RCC 7860 (cell line): ENCODE measurements at places on chromosomes 5 and 9.

DNA sequence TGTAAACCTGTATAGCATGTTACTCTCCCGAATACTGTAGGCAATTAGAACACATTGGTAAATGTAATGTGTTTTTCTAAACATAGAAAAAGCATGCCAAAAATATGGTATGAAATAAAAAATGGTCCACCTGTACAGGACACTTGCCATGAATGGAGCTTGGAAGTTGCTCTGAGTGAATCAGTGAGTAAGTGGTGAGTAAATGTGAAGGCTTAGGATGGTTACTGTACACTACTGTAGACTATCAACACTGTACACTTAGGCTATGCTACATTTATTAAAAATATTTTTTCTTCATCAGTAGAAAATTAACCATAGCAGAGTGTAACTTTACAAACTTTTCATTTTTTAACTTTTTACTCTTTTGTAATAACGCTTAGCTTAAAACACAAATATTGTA, 41.9 kb downstream of the INSYN2B start:
- DNase-seq = no peak

DNA sequence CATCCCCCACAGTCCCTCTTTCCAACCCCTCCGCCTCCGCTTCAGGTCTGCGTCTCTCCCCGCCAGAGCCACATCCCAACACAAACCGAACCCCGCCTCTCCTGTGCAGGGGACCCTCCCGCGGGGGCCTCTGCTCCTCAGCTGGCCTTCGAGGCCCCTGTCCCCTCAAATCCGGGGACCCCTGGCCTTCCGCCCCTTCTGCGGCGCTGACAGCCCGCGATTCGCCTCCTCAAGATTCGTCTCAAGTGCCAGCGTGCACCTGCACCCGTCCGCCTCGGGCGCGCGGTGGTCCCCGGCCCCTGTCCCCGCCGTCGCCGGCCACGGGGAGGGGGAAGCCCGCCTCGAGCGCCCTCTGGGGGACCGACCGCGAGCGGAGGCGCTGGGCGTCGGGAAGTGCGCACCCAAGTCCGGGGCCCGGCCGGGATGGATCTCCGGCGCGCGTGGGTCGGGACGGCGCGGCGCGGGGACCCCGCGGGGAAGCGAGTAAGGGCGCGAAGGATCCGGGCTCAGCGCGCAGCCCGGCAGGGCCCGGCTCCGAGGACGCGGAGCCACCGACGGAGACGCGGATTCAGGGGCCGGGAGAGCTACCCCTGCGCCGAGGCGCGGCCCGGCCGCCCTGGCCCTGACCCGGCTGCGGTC, 623 bp downstream of the FLT4 start:
- DNase-seq = no peak

GRCh38 chr5:123528878-123529277, 16.9 kb downstream of the CSNK1G3 start:
- no peak for DNase-seq

GRCh38 chr9:69155341-69156030, 18.6 kb upstream of the TJP2 start:
- no peak for DNase-seq

DNA sequence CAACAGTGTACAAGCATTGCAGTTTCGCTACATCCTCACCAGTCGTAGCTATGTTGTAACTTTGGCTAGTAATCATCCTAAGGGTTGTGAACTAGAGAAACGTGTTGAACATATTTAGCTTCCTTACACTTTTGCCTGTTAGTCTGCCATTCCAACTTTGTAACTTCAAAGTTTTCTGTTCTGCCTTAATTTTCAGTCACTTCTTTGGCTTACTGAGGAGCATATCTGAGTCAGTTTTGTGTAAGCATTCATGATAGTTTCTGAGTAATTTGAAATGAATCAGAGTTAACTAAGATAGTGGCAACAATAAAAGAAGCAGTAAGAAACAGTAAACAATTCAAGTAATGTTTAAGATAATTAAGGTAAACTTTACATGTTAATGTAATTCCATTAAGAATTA, 58.9 kb upstream of the MCCC2 start:
- no peak for DNase-seq

- DNase-seq = peak; percentile 92
Measured at GRCh38 chr9:33946779-33947535, 101.7 kb downstream of the UBAP2 start.

GRCh38 chr5:55300890-55301289, 6.6 kb downstream of the DHX29 start:
- no peak for DNase-seq

- no peak for DNase-seq
Measured at GRCh38 chr9:68794898-68795297, 89.9 kb downstream of the PIP5K1B start.

DNA sequence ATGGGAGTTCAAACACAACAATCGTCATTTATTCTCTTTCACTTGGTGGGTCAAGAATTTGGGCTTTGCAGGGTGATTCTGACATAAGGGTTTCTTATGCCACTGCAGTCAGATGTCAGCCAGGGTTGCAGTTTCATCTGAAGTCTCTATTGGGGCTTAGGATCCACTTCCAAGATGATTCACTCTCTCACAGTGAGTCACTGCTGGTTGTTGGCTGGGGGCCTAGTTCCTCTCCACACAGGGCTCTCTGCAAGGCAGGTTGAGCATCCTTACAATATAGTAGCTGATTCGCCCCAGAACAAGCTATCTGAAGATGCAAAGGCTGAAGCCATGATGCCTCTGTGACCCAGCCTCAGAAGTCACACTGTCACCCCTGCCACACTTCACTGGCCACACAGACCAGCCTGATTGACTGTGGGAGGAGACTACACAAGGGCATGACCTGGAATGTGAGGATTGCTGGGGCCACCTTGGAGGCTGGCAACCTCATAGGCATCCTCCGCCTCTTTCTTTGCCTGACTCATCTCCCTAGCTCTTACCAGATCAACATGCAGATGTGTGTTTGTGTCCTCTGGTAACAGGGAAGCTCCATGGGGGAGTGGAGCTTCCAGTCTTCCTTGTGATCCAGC, 4.5 kb upstream of the CARD19 start:
- peak; percentile 50 for DNase-seq

DNA sequence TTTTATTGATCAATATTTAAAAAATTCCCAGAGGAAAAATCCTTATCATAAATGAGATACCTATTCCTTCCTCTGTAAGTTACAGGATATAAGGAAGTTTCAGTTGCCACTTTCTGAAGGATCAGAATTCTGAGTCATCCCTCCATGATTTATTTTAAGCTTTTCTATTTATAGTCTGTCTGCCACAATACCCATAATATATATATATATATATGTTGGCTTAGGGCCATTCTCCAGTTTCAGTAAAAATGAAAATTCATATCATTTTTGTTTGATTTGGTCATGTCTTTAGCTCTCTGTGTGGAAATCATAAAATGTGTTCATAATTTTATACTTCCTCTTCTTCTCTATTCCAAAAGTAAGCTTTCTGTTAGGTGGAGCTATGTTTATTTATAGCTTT, 215.8 kb upstream of the CYLC2 start:
- DNase-seq = no peak
